ENCODE measurements at places on chromosomes 1 and 21. TPM values are rescaled to one million over a fixed set of nuclear protein-coding genes. Genes with fewer than 3 reads are reported as not detected.

DNA sequence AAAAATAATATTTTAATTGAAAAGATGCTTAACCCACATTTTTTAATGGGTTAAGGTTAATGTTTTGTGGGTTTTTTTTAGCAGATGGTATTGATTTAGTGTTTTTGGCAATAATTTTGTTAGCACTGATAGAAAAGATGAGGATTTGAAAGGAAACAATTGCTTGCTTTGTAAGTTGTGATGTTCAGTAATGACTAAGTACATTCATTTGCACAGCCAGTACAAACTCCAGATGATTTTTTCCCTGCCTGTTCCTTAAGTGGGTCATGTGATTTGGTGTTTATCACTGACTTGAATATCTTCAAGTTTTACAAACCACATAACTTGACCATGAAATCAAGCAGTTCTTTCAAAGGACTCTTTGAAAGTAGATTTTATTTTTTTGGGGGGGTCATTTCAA, 15.0 kb downstream of the DISP1 start:
- DNase-seq: no peak

DNA sequence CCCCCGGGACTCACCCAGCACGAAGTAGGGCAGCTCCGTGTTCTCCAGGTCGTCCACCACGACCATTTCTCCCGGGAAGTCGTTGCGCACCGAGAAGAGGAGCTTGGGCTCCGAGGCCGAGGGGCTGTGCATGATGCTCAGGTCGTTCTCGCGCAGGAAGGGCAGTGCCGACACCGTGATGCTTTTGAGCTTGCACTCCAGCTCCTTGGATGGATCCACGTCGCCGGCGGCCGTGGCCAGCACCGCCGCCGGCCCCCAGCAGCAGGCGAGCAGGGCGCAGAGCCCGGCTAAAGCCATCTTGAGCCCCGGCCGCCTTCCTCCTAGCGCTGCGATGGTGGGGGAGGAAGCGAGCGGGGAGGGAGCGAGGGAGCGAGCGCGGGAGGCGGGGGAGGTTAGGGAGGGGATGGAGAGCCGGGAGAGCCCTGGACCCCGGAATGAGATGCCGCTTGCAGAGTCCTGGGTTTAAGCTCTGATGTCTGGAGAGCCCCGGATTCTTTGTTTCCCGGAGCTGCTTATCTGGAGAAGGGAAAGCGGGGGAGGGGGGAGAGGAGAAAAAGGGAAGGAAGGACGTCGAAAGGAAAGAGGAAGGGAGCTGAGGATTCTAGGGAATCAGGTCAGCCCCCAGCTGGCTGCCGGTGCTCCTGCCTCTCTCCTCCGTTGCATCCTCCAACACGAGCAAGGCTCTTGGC, at the start of gene ASTN1:
Gene ASTN1 (minus strand): TSS at position 333 of the 689 bp plus-strand sequence. CDS start 36 bp downstream, at position 297.
- DNase-seq: no peak

DNA sequence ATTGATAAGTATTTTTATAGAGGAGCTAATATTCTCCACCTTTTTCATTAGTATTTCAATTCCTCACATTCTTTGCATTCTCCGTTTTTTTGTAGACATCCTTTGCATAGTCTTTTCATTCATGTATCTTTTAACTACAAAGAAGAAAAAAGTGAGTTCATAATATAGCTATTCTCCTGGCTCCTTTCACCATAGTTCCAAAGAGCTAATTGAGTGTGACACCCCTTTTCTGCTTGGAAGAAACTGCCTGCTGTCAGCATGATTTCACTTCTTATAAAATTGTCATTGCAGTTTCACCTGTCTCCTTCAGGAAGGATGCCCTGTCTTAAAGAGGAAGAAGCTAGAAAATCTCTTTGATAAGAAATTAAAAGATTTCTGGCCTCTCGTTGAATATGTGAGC, 991.1 kb downstream of the KCNT2 start:
- no peak for DNase-seq

RXFP4 gene
- total RNA-seq: 0.16 TPM

- DNase-seq: no peak
Measured at GRCh38 chr1:3024588-3024987, 3.3 kb downstream of the ACTRT2 start.

GRCh38 chr1:88867743-88868521, 23.4 kb downstream of the GTF2B start:
- DNase-seq: no peak

DNA sequence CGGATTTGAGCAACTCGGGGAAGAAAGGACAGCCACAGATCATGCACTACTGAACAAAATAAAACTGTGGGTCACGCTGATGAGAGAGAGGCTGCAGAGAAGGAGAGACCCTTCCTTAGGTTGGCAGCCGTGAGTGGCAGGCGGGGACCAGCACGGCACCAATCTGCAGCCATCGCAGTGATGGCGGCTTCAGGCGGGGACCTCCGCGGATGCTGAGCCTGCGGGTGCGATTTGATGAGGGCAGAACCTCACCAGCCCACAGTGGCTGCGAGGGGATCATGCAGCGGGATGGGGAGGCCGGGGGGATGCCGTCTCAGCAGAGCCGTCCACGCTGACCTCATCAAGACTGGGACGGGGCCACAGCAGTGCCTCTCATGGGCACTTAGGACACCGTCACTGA, 11.8 kb downstream of the ITGB2 start:
- no peak for DNase-seq

CASQ1 gene
- total RNA-seq: not detected

- no peak for DNase-seq
Measured at GRCh38 chr1:19872190-19872589, 10.0 kb upstream of the OTUD3 start.

KCNK1 gene
- not detected for total RNA-seq

STUM gene
- not detected for total RNA-seq

Measured in activated naive CD8-positive, alpha-beta T cell treated with anti-CD3 and anti-CD28 coated beads for 36 hours (primary cell).